ENCODE measurements at places on chromosomes 12 and 14. TPM values are rescaled to one million over a fixed set of nuclear protein-coding genes. Genes with fewer than 3 reads are reported as not detected.

Gene FGF23
- total RNA-seq: not detected

Gene ESR2
- 0.16 TPM for total RNA-seq

Gene LRIG3
- 241 TPM for total RNA-seq

Gene NANOG
- total RNA-seq: 0.50 TPM

Gene SYCP3
- not detected for total RNA-seq

Gene GRIP1
- total RNA-seq: 9.1 TPM

GRCh38 chr14:99971087-99971940 lies 93.9 kb upstream of the EVL start:
- H3K4me1 ChIP-seq: peaks cover 35% of the 10 kb centered on the region
- no peaks in the 10 kb centered on the region for H3K27me3 ChIP-seq
- DNase-seq: peak; percentile 94
- H3K27ac ChIP-seq: no peak overlapping the region
- peak overlapping the region; percentile 66 for H3K4me3 ChIP-seq

DNA sequence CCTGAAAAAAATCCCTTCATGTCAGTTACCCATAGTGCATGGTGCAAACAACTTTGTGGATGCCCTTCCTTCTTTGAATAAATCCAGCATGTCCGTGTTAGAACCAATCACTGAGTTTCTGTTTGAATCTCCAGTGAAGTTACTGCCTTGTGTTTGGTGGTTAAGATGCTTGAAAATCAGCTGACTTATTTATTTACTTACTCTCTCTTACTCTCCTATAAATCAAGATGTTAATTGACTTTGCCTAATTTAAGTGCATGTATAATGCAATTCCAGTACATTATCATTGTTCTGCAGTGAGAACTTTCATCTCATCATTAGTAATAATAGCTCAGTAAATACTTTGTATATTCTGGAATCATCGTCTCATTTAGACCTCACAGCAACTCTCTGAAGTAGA lies 114.2 kb downstream of the ESRRB start:
- no peak overlapping the region for H3K4me3 ChIP-seq
- no peak for DNase-seq
- no peak overlapping the region for H3K27ac ChIP-seq
- H3K27me3 ChIP-seq: peaks cover 4% of the 10 kb centered on the region
- H3K36me3 ChIP-seq: no peaks in the 10 kb centered on the region

- no peak overlapping the region for H3K4me3 ChIP-seq
- no peak overlapping the region for H3K27ac ChIP-seq
- DNase-seq: no peak
- peaks cover 2% of the 10 kb centered on the region for H3K27me3 ChIP-seq
These were observed 321.8 kb downstream of the SNAPC1 start for GRCh38 chr14:62084020-62084419.

- peaks cover 7% of the 10 kb centered on the region for H3K4me1 ChIP-seq
- no peak overlapping the region for H3K4me3 ChIP-seq
- no peaks in the 10 kb centered on the region for H3K36me3 ChIP-seq
These were observed 209.7 kb downstream of the SLC41A2 start for GRCh38 chr12:104748356-104748755.

- H3K36me3 ChIP-seq: peaks cover 29% of the 10 kb centered on the region
- DNase-seq: no peak
- H3K4me3 ChIP-seq: no peak overlapping the region
- peaks cover 7% of the 10 kb centered on the region for H3K27me3 ChIP-seq
These were observed 20.4 kb downstream of the CMKLR1 start for GRCh38 chr12:108318472-108319275.

Measured in osteocyte (in vitro differentiated cells).